ENCODE measurements at places on chromosomes 6 and 20.

DNA sequence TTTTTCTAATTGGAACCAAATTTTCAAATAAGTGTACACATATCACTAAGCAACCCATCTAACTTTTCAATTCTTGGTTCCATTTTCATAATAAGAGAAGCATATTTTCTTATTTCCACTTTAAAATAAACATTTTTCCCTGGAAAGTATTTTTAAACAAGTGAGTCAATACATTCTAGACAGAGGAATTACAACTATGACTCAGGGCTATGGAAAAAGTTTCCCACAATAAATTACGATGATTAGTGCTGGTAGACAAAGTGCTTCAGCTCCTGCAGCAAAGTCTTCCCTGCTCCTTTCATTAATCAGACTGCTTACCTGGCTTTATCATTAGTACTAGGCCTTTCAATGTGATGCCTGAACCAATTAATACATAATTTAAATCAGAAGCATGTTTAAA lies 322.5 kb downstream of the HACE1 start:
- DNase-seq = no peak

- no peak for DNase-seq
These were observed 11.6 kb upstream of the NTSR1 start for GRCh38 chr20:62696989-62697388.

DNA sequence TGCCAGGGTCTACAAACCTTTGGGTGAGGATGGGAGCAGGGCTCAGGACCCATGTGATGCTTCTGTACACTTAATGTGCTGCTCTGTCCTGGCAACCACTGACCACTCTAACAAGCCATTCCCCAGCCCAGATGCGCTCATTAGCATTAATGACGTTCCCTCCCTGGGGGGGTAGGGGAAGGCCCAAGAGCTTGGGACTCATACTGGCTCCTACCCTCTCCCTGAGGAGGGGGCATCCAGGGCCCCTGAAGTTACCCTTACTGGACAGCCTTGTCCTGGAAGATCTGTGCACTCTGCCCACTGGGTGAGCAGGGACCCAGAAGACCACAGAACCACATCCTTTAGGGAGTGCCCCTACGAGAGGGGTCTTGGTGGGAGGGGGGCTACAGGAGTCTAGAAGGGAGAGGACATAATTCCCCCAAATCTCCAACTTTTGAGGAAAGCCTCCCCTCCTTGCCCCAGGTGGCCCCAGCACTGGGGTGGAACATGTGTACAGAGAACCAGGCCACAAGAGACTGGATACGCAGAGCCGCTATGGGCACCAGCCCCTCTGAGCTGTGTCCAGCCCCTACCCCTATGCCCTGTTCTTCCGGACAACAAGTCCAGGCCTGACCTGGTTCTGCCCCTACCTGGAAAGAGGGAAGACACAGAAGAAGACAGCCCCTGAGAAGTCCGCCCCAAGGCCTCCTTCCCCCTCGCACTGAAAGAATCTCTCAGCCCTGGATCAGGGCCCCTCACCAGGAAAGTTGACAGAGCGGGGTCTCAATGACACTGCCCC lies 1.4 kb downstream of the TEAD3 start:
- DNase-seq = no peak

DNA sequence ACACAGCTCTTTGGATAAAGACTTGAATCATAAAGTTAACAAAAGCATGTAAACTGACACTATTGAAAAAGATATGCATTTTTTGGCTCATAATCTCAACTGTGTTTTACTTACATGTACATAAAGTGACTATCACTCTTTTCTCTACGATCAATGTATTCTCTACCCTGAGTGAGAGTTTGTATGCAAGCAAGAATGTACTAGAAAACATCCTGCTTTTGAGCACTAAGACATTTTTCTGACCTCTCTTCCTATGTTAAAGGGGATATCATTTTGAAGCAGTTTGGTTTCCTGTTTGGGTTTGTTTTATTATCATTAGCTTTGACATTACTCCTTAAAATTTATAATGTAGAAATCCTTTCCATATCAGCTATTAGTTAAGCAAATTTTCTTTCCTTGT lies 910.8 kb downstream of the C6orf118 start:
- no peak for DNase-seq

DNA sequence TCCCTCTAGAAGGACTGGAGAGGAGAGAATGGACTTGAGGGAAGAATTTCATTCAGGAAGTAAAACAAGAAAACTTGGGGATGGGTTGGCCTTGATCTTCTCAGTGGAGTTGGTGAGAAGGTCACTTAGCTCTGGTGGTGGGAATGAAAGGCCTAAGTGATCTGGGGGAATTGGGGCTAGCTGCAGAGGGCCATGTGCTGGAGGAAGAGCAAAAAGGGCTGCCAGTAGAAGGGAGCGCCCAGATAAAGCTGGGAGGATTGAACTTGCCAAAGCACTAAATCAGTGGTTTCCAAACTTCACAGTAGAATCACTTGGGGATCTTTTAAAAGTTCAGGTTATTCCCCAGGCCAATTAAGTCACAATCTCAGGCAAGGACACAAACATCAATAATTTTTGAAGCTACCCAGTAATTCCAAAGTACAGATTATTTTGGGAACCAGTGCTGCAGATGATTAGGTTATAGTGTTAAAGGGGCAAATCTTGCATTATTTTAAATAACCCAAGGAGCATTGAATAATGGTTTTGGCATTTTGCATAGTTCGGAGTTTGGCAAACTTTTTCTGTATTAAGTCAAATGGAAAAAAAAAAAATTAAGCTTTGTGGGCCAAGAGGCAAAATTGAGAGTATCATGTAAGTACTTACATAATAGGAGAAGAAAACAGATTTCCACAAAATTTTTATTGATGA lies 36.5 kb upstream of the RFPL4B start:
- DNase-seq = no peak

DNA sequence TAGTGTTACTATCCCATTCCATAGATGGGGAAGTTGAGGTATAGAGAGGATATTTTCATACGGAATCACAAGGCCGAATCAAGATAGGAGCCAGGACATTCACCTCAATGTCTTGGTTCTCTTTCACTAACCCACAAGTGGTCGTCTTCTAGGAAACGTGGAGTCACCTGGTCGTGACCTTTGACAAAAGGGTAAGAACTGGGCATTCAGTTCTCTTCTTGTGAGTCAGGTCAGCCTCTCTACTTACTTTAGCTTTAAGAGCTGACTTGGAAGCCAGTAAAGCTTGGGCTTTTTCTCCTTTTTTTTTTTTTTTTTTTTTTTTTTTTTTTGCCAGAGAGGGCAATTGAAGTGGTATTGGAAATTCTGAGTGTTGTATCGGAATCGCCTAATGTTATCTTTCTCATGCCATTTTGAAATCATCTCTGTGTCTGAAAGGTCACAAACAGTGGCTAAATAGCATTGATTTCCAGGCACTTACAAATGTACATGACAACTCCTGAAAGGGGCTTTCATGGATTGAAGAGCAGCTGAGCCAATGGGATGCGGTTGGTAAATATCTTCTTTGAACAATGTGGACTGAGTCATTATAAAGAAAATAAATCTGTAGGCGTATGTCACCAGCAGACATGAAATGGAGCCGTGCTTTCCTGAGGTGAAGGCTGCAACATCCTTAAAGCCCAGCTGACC lies 356.9 kb downstream of the KIF16B start:
- DNase-seq = no peak

GRCh38 chr6:123716506-123716905 lies 79.8 kb upstream of the TRDN start:
- DNase-seq = no peak

GRCh38 chr6:37206622-37207021 lies 36.7 kb downstream of the PIM1 start:
- no peak for DNase-seq

GRCh38 chr6:28335040-28335563 lies 846 bp downstream of the ZSCAN31 start:
- DNase-seq = no peak

DNA sequence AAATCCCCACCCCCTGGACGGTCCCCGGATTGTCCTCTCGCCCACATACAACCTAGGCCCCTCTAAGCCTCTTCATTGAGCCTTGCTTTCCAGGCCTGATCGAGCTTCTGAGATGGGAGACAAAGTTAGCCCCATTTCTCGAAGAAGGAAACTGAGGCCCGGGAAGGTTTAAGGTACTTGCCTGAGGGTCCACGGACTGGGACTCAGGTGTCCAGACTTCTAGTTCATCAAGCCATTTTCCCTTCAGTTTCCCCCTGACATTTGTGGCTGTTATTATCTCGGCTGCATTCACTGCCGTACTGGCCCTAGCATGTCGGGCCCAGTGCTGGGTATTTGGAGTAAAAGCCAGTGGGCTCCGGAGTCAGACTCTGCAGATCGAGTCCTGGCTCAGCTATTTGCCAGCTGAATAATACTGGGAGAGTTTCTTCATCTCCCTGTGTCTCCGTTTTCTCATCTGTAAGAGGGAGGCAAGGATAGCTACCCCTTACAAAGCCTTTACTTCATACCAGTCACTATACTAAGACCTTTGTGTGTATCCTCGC lies 633 bp downstream of the RPRD1B start:
- DNase-seq = no peak

GRCh38 chr20:26135325-26136110 lies 438.9 kb upstream of the ZNF337 start:
- DNase-seq = no peak
